ENCODE measurements at places on chromosomes 2 and 18. TPM values are rescaled to one million over a fixed set of nuclear protein-coding genes. Genes with fewer than 3 reads are reported as not detected.

The CFAP65 gene
- not detected for total RNA-seq

The LAMA3 gene
- 9.0 TPM for total RNA-seq

The EPB41L3 gene
- total RNA-seq = 57.3 TPM

The SERPINB13 gene
- not detected for total RNA-seq

The MOCOS gene
- 5.3 TPM for total RNA-seq

The GAD1 gene
- total RNA-seq = not detected

The DES gene
- total RNA-seq = not detected

The MAB21L4 gene
- not detected for total RNA-seq

The ANKRD30B gene
- total RNA-seq = not detected

The SMYD1 gene
- not detected for total RNA-seq

The ZNF385B gene
- not detected for total RNA-seq

The NXPH2 gene
- total RNA-seq = not detected

The ST8SIA5 gene
- not detected for total RNA-seq

The RBM43 gene
- 3.6 TPM for total RNA-seq
